Stimulated activated CD4-positive, alpha-beta T cell treated with anti-CD3 and anti-CD28 coated beads, Interleukin-2, amount 100 ng/mL, for 4 hours (primary cell): ENCODE measurements at places on chromosomes 5 and 9.

DNA sequence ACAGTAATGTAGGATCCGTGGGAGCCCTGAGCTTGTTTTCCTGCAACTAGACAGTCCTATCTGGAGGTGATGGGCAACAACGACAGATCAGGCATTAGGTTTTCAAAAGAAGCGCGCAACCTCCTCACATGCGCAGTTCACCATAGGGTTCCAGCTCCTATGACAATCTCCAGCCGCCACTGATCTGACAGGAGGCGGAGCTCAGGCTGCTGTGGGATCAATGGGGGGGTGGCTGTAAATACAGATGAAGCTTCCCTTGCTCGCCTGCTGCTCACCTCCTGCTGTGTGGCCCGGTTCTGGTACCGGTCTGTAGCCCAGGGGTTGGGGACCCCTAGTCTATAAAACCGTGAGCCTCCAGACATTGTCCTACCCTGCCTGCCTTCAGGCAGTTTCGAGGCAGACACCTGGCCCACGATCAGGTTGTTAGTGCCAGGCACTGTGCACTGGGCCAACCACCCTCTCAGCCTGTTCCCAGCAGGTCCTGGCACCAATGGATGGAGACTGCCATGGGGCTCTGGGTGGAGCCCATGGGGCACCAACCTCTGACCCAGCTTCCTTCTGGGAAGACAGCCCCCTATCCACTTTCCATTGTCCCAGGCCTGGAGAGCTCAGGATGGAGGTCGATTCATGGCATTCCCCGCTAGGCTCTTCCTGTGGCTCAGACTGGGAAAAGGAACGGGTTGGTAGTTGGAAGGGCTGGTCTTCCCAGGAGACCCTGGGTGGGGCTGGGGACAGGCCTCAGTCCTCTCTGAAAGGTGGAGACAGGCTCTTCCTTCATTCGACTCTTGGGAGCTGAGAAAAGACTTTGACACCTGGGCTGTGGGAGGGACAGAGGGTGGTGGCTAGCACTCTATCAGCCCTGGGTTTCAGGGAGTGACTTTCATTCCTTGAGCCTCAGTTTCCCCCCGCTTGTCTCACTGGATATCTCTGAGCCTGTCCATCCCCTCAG lies 1.7 kb downstream of the ENDOG start:
- no peak for DNase-seq

- DNase-seq = no peak
These were observed 7.5 kb upstream of the REEP5 start for GRCh38 chr5:112929336-112930081.

- DNase-seq = no peak
These were observed 10.9 kb downstream of the MAMDC2 start for GRCh38 chr9:70054521-70054920.

DNA sequence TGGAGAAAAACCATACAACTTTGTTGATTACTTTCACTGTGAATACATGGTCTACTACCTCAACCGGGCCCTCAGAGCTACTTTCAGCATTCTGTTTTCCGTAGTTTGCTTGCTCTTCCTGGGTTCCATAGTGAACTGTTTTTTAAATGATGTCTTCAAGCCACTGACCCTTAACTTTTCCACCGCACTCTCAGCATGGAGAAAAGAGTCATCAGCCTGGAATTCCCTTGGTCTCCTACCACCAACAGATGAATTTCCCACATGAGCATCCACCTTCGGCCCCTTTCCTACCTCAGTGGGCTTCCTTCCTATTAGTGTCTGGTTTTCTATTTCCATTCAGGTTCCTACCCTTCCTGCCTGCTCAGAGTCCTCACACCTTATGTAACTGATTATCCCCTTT lies 135.9 kb upstream of the ADAMTSL1 start:
- DNase-seq = no peak

- DNase-seq = no peak
These were observed 20.4 kb upstream of the EXOC3 start for GRCh38 chr5:422323-423232.

DNA sequence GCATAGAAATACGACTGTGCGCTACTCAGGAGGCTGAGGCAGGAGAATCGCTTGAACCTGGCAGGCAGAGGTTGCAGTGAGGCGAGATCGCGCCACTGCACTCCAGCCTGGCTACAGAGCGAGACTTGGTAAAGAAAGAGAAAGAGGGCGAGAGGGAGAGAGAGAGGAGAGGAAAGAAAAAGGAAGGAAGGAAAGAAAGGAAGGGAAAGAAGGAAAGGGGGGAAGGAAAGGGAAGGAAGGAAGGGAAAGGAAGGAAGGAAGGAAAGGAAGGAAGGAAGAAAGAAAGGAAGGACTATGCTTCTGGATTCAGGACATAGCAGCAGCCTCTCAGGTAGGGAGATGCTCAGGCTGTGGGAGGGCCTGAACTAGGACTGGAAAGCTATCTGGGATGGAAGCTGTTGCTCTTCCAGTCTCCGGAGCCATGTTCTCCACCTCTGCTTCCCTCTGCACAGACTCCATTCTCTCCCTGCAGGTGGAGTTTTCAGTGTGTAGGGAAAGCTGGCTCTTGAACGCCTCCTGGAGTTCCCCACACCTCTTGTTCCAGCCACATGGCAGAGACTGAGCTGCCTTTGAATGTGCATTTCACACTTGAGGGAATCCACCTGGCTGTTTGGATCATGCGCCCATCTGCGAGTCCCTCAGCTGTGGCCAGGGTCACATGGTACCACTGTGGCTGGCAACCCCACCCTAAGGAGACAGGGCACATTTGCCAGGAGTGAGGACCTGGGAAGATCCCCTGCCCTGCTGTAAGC lies 9.1 kb downstream of the SWI5 start:
- no peak for DNase-seq

DNA sequence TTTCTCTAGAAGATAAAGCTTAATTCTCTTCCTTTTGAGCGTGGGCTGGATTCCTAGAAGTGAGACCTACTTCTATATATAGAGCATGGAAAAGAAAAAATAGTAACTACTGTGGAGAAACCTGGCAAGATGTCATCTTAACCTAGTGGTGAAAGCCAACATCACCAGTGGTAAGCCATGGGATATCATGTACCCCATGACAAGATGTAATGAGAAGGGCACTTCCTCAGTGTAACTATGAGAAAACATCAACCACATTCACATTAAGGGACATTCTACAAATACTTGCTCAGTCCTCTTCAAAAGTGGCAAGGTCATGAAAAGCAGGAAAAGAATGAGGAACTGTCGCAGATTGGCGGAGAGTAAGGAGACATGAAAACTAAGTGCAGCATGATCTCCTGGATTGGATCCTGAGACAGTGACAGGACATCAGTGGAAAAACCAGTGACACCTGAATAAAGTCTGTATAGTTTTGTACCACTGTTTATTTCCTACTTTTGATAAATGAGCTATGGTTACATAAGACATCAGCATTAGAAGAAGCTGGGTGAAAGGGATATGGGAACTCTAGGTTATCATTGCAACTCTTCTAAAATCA lies 65.4 kb downstream of the PRRC1 start:
- no peak for DNase-seq

GRCh38 chr5:40124367-40124766 lies 555.3 kb upstream of the PTGER4 start:
- DNase-seq = no peak

GRCh38 chr9:82680179-82680935 lies 382.6 kb downstream of the RASEF start:
- DNase-seq = no peak

GRCh38 chr5:142296914-142297417 lies 27.9 kb downstream of the SPRY4 start:
- DNase-seq = no peak

- DNase-seq = no peak
These were observed 7.3 kb upstream of the ARL15 start for GRCh38 chr5:54317511-54318260.

DNA sequence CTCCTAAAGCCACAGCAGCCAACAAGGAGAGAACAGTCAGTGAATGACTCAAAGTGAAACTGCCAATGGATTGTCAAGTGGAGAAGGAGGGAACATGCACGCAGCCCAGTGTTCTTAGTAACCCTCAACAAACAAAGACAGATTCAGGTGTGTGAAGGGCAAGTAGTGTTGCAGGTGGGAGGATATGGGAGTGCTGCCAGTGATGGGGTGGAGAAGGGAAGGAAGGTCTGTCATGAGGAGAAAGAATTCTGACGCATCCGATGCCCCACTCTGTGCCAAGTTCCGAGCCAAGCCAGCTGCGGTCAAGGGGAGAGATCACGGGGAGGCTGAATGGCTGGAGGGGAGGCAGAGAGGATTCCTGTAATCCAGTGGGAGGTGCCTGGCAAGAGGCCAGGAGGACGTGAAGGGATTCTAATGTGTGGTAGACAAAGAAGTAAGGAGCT lies 56.5 kb downstream of the CAST start:
- no peak for DNase-seq

- DNase-seq = no peak
These were observed 542.1 kb downstream of the BNC2 start for GRCh38 chr9:16328349-16328748.

DNA sequence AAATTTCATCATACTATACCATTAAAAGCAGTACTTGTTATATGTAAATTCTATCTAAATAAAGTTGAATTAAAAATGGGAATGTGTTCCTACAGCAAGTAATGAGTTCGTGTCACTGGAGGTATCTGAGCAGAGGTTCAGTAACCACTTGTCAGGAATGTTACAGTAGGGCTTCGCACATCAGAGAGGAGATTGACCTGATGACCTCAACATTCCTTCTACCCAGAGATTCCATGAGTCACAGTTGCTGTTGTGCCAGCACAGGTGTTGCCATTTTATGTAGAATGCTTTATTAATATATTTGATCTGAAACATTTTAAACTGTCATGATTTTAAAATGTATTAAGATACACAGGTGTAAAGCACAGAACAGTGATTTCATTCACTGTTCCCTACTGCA lies 60.3 kb downstream of the STX17 start:
- DNase-seq = no peak

- DNase-seq = no peak
These were observed 823 bp upstream of the PRDM6 start for GRCh38 chr5:123088031-123088805.

DNA sequence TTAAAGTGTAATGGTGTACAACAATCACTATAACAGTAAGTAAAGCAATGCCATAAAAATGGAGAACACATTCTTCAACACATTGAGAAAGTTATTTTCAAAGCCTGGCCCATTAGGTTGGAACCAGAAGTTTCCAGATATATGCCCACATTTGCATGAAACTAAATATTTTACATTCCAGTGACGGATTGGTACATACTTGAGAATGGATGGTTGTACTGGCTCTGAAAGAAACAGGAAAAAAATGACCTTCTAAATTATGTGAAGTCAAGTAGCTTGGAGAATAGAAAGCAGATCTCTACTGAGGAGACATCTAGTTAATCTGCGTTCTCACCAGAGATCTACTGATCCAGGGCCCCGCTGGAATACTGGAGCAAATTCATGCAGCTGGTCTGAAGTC lies 1037.0 kb downstream of the NR2F1-AS1 start:
- no peak for DNase-seq

DNA sequence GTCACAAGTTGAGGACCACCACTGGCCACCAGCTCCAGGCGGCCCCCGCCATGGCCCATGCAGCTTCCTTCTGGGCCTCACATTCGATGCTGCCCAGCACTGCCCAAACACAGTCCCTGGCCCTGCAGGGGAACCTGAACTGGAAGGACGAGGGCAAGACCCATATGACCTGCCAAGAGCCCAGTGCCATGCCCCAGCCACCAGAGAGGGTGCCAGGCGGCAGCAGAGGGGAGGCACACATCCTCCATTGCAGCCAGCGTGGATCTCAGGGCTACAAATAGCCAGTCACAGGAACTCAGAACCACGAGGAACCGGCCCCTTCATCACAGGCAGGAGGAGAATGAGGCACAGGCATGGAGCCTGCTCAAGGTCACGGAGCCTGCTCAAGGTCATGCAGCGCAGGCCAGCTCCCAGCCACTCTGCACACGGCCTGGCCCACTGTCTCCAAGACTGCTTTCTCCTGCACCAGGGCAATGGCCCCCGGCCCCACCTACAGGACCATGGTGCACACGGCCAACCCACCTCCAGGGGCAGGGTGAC lies 69.6 kb downstream of the SEMA4D start:
- DNase-seq = no peak

GRCh38 chr5:93787598-93787997 lies 46.2 kb upstream of the POU5F2 start:
- no peak for DNase-seq

DNA sequence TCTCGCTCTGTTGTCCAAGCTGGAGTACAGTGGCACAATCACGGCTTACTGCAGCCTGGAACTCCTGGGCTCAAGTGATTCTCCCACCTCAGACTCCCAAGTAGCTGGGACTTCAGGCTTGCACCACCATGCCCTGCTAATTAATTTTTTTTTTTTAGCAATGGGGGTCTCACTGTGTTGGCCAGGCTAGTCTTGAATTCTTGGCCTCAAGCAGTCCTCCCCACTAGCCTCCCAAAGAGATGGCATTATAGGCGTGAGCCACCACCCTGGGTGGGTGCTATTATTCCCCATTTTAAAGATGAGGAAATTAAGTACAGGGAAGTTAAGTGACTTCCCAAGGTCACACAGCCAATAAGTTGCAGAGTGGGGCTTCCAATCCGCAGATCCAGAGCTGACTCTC lies 1.7 kb downstream of the NNT start:
- DNase-seq = no peak

GRCh38 chr5:85388770-85389169 lies 1004.1 kb upstream of the EDIL3 start:
- no peak for DNase-seq

GRCh38 chr5:77850536-77851175 lies 74.5 kb upstream of the TBCA start:
- no peak for DNase-seq

DNA sequence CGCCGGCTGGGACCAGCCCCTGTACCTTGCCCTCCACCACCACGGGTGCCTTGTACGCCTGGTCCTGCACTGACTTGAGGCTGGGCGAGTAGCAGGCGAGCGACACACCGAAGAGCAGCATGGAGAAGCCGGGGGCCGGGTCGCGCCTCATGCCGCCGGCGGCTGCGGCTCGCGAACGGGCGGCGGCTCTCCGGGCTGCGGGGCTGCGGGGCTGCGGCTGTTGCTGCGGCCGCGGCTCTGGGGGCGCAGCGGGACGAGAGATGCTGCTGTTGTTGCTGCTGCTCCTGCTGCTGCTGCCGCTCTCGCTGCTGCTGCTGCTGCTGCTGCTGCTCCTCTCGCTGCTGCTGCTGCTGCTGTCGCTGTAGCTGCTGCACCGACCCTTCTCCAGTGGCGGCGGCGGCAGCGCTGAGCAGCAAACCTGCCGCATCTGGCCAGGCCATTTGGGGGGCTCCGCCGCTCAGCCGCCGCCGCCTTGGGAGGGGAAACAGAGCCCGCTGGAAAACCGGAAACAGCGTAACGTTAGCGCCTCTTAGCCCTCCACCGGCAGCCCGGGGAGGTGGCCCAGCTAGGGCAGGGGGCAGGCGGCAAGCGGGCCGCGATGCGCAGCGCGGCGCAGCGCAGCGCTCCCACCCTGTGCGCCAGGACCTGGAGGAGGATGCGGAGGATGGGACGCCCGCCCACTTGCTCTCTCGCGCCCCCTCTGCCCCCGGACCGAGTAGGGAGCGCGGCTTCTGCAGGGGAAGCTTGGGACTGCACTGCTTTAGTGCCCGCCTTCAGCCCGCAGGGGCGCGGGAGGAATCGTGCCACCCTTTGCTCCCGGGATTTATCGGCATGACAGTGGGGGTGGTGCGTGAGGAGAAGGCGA lies at the start of gene NRG2:
Gene NRG2 (minus strand): TSS at position 657 of the 865 bp plus-strand sequence.
- DNase-seq = no peak

GRCh38 chr9:136463578-136463977 lies 19.3 kb downstream of the SEC16A start:
- no peak for DNase-seq
